ENCODE measurements at places on chromosomes 5 and 9.

GRCh38 chr5:34991486-34992238 lies 56.1 kb downstream of the AGXT2 start:
- no peak for DNase-seq

- DNase-seq = no peak
Measured at GRCh38 chr5:126591549-126591948, 3.5 kb downstream of the ALDH7A1 start.

DNA sequence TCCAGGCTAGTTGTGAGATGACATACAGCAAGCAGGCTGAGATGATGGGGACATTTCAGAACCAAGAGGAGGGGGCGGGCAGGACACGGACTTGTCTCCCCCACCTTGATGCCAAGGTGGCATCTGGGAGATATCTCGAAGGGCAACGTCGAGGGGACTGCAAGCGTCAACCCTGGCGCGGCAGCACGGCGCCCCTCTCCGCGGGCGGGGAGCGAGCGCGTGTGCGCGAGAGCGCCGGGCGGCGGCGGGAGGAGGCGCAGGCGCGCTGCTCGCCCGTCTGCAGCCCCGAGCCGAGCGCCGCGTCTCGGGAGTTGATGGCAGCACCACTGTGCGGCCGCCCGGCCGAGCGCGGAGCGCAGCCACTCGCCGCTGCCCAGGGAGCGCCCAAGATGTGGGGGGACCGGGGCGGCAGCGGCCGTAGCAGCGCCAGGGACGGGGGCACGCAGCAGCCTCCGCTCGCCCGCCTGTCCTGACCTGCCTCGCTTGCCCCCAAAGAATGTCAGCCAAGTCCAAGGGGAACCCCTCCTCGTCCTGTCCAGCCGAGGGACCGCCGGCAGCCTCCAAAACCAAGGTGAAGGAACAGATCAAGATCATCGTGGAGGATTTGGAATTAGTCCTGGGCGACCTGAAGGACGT lies at the start of gene PRR16:
PRR16 (plus strand) TSS at position 310 of the 636 bp plus-strand sequence.
- DNase-seq = no peak

DNA sequence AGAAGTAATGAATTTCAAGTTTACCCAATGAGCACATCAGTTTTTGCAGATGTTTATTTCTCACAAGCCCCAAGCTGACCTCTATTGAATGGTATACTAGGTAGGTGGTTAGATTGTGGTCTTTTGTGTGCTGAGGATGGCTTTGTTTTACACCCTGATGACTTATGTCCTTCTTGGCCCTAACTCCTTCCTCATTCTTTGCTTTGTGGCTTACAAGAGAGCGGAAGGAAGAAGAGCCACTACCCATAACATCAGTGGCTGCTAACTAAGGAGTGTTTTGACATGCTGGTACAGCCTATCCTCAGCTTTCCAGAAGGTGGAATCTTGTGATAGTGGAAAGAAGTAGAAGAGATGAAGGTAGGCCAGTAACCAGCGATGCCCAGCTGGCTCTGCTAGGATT lies 85.7 kb upstream of the NTRK2 start:
- DNase-seq = no peak

GRCh38 chr5:103391659-103392058 lies 133.1 kb downstream of the MACIR start:
- no peak for DNase-seq

DNA sequence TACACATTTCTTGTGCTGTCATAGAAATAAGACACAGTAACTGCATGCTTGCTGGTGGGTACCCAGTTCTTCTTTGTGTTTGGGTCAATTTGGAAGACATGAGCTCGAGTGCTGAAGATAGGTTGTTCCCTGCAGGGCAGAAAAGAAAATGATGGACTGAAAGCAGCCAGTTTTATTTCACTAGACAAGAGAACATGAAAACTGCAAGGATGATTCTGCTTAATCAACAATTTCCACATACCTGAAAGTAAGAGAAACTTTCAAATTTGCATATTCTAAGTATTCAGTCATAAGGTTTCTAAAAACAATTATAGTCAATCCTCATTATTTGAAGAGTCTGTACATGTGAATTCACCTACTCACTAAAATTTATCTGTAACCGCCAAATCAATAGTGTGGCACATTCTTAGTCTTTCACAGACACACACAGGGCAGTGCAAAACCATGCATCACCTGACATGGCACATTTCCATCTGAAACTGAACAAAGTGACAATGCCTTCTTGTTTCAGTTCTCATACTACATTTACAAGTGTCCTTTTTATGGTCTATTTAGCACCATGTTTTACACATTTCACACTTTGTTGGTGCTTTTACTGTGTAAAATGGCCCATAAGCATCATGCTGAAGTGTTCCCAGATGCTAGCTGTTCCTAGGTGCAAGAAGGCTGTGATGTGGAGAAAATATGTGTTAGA lies 56.9 kb downstream of the HOMER1 start:
- no peak for DNase-seq

- no peak for DNase-seq
Measured at GRCh38 chr5:79581535-79581934, 30.7 kb upstream of the TENT2 start.

DNA sequence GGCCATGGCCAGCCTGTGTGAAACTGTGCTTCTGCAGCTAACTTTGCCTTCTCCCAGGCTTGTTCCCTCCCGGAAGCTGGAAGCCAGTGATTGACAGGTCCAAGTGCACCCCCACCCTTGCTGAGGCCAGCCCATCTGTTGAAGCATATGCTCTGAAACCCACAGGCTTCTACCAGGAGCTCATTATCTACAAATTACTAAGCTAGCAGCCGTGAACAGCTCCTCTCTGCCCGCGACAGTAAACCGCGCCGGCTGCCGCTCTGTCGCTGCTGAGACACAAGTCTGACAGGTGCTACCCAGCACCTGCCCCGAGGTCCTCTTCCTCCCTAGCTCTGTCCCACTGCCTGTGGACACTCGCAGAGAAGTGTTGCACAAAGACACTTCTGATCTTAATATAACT lies 490.9 kb downstream of the GADD45G start:
- no peak for DNase-seq

DNA sequence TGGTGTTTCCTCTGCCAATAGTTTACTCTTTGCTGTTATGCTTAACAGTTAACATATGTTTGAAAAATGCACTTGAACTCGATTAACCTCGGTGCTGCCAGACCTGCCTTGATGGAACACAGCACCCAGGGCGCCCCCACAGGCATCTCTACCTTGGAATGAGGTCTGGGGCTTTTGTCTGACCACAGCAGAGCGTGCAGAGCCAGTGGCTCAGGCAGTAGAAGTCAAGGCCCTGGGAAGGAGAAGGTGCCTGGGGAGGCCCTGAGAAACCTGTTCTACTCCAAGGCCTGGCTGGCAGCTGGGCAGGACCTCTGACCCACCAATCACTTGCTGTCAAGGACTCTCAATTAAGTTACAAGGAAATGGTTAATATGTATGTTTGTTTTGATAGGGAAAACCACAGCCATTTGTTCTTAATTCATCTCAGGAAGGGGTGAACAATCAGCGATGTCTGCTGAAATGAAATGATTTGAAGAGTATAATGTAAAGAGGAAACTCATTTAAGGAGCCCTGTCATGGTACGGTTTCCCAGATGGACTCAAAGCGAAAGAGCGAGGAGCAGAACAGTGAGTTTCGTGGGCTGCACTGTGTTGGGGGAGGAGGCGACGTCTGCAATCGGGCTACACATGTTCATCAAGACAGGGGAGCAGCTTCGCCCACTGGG lies 21.9 kb downstream of the MACROH2A1 start:
- DNase-seq = no peak

- no peak for DNase-seq
Measured at GRCh38 chr9:96022445-96023051, 147.1 kb downstream of the ERCC6L2 start.
